ENCODE measurements at places on chromosomes 1 and 21. TPM values are rescaled to one million over a fixed set of nuclear protein-coding genes. Genes with fewer than 3 reads are reported as not detected.

DNA sequence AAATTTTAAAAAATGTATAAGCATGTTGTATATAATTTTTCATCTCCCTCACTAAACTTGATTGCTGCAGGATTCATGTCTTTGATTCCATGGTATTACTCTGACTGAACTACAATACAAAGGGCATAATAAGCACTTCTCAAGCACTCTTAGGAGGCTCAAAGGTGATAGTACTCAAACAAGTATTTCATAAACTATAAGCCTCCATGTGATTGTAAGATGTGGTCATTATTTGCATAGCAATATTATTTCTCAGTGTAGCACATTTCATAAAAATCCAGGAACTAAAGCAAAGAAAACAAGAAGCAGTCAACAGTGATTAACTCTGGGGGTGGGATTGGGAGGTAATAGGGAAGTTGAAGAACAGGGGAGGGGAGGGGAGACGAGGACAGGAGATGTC lies 106.2 kb upstream of the DPT start:
- no peaks in the 10 kb centered on the region for H3K27me3 ChIP-seq
- H3K4me3 ChIP-seq = no peak overlapping the region
- no peak for DNase-seq
- H3K36me3 ChIP-seq = no peaks in the 10 kb centered on the region

GRCh38 chr1:186984959-186985358 lies 156.2 kb downstream of the PLA2G4A start:
- H3K36me3 ChIP-seq = peaks cover under 1% of the 10 kb centered on the region
- H3K4me1 ChIP-seq = peaks cover 19% of the 10 kb centered on the region
- peak; percentile 17 for DNase-seq
- H3K27me3 ChIP-seq = no peaks in the 10 kb centered on the region

DNA sequence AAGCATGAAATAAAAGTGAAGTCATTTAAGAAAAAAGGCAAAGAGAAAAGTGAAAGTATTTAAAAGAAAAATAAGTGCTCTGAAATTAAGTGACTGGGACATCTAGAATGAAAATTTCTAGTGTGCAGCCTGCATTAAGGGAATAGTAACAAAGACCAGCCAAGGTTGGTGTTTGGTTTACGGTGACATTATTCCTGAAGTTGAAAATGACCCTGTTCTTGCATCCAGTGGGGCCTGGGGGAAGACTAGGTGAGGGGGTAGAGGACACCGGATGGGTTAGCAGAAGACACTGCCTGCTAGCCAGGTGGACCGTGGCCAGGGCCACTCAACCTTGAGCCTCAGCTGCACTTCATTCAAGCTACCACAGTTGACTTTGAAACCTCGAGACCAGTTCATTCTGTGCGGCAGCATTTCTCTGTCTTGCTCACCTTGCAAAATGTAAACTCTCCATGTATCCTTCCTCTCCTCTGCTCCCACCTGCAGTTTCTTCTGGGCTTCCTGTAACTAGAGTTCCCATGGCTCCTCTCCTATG lies 14.3 kb upstream of the KCNK1 start:
- H3K36me3 ChIP-seq = no peaks in the 10 kb centered on the region
- DNase-seq = no peak
- no peaks in the 10 kb centered on the region for H3K4me1 ChIP-seq
- no peak overlapping the region for H3K4me3 ChIP-seq
- H3K27me3 ChIP-seq = no peaks in the 10 kb centered on the region

The NUP210L gene
- not detected for total RNA-seq

The MXRA8 gene
- 0.82 TPM for total RNA-seq

DNA sequence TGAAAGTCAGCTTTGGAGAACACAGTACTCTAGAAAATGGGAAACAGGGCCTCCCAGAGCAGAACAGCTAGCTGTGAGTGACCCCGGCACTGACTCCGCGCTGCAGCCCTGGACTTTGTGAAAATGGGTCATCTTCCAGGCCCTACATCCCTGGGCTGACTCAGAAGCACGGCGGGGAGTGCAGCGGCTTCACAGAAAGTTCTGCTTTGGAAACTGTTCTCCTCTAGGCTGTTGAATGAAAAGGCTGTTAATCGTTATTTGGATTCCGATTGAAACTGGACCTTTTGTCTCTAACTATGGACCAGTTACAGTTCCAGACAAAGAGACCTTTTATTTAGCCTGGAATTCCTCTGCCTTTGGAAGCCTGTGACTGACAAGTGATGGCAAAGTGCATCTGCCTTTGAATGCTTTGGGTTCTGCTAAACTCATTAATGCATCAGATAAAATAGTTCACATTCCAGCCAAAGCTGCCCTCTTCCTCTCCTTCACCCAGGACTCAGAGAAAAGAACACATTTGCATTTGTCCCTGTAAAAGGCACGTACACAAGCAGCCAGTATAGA lies 144.9 kb upstream of the HOOK1 start:
- H3K4me1 ChIP-seq = peaks cover 14% of the 10 kb centered on the region
- H3K27ac ChIP-seq = no peak overlapping the region
- no peak for DNase-seq
- H3K36me3 ChIP-seq = no peaks in the 10 kb centered on the region
- no peak overlapping the region for H3K4me3 ChIP-seq
- no peaks in the 10 kb centered on the region for H3K27me3 ChIP-seq

DNA sequence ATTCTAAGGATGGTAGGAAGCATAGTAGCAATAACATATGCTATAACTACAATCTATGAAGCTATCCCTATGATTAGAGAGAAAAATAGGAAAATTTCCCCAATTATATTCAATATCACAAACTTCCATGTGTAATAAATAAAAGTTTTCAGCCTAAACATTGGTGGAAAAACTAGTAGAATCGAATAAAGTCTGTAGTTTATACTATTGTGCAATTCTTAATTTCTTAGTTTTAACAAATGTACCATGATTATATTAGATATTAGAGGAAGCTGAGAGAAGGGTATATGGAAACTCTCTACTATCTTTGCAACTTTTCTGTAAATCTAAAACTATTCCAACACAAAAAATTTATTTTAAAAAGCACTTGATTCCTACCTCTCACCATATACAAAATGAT lies 13.8 kb upstream of the GFI1 start:
- H3K27me3 ChIP-seq = no peaks in the 10 kb centered on the region
- no peak for DNase-seq
- H3K4me1 ChIP-seq = no peaks in the 10 kb centered on the region
- no peaks in the 10 kb centered on the region for H3K36me3 ChIP-seq
- no peak overlapping the region for H3K4me3 ChIP-seq

The SERTAD4 gene
- 11.9 TPM for total RNA-seq

The KLF17 gene
- not detected for total RNA-seq

DNA sequence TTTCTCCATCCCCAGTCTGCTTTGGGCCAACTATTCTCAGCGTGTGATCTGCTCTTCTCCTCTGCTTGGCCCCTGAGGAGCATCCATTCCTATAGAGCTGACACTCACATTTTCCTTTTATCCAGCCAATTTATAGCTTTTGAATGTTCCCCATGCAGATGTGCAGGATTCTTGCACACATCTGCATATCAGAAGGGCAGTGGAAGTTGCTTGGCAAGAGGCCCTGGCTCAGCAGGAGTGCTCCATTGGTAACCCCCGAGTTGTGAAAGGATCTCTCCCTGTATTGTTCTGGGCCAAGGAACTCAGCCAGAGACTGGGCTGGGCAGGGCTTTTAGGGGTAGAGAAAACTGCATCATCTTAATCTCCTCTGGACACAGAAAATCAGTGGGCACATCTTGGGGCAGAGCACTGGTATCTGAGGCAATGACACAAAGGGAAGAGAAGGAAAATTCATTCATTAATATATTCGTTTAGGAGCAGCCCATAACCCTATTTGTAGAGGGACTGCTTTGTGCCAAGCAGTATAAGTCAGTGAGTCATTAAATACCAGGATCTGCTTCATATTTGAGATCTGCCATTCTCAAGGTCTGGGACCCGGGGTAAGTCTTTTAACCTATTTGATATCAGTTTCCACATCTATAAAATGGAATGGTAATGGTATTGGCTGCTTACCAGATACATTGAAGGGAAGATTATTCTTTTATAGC lies 31.0 kb upstream of the BEND5 start:
- DNase-seq = no peak
- no peak overlapping the region for H3K4me3 ChIP-seq
- H3K36me3 ChIP-seq = no peaks in the 10 kb centered on the region

GRCh38 chr1:183178545-183178944 lies 7.5 kb upstream of the LAMC2 start:
- peaks cover 22% of the 10 kb centered on the region for H3K4me1 ChIP-seq
- H3K27ac ChIP-seq = no peak overlapping the region
- no peak for DNase-seq
- H3K4me3 ChIP-seq = no peak overlapping the region

DNA sequence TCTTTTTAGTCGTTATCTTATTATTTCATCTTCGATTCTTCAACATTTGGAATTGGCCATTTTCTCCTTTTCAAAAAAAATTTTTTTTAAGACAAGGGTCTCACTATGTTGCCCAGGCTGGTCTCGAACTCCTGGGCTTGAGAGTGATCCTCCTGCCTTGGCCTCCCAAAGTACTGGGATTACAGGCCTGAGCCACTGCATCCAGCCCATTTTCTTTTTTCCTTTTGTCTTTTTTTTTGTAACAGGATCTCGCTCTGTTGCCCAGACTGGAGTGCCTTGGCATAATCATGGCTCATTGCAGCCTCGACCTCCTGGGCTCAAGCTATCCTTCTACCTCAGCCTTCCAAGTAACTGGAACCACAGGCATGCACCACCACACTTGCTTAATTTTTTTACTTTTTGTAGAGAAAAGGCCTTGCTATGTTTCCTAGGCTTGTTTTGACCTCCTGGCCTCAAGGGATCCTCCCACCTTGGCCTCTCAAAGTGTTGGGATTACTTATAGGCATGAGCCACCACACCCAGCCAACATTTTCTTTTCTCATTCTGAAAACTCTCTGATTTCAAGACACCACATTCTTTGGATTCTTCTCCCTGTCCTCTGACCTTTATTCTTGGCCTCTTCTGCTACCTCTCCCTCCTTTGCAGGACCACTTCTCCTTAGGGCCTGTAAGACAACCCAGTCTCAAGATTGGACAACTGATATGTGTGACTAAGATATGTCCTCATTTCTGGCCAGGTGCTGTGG lies 6.0 kb upstream of the MAP1LC3C start:
- no peaks in the 10 kb centered on the region for H3K27me3 ChIP-seq
- H3K36me3 ChIP-seq = no peaks in the 10 kb centered on the region
- H3K4me3 ChIP-seq = no peak overlapping the region
- H3K27ac ChIP-seq = no peak overlapping the region
- no peaks in the 10 kb centered on the region for H3K4me1 ChIP-seq

- no peak overlapping the region for H3K4me3 ChIP-seq
- DNase-seq = no peak
- H3K36me3 ChIP-seq = no peaks in the 10 kb centered on the region
- H3K27me3 ChIP-seq = no peaks in the 10 kb centered on the region
Measured at GRCh38 chr1:44592208-44593145, 81.8 kb downstream of the TMEM53 start.

The AADACL4 gene
- total RNA-seq = not detected

The SLC5A9 gene
- not detected for total RNA-seq

DNA sequence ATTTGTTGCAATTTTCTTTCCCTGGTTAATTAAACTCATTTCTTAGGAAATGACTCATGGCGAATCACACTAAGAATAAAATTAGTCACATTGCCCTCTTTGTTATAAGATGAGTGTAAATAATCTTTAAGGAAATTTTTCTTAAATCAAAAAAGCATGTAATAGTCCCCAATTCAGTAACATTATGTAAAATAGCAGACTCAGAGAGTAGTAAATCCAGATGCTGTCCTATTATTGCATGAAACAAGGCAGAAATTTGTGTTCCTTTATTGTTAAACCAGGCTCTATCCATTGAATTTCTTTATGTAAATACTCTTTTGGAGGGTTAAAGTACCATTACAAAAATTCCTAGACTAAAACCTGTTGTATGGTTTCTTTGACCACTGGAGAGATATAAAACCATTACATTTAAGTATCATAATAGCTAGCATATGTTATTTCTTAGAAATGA lies 154.5 kb upstream of the C1orf87 start:
- peak overlapping the region; percentile 29 for H3K27ac ChIP-seq
- H3K4me1 ChIP-seq = peaks cover 14% of the 10 kb centered on the region
- peak; percentile 67 for DNase-seq

- no peaks in the 10 kb centered on the region for H3K36me3 ChIP-seq
- no peak for DNase-seq
- H3K4me1 ChIP-seq = peaks cover 28% of the 10 kb centered on the region
- H3K27ac ChIP-seq = no peak overlapping the region
Measured at GRCh38 chr21:26171258-26172100, 909 bp upstream of the APP start.

The LINGO4 gene
- not detected for total RNA-seq

The CELA2A gene
- total RNA-seq = not detected

- no peak overlapping the region for H3K27ac ChIP-seq
- DNase-seq = no peak
- no peak overlapping the region for H3K4me3 ChIP-seq
- H3K36me3 ChIP-seq = no peaks in the 10 kb centered on the region
Measured at GRCh38 chr1:114832057-114832456, 22.6 kb upstream of the SYCP1 start.

DNA sequence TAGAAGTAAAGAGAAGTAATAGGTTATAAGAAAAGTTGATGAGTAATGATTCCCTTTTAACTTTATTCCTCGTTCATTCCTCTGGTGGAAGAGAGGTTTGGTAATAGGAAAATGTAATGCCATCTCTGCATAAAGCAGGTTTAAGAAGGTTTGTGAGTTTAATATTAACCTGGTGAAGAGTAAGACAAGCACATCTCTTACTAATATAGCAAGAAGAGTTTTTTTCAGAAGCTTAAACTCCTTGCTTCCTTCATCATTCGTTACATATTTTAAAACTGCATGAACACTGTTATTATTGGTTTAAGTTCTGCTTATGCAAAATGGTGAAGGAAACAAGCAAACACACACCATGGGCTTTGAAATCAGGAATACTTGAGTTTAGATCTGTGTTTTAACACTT lies 9.2 kb upstream of the PLA2G4A start:
- no peak overlapping the region for H3K4me3 ChIP-seq
- H3K4me1 ChIP-seq = no peaks in the 10 kb centered on the region
- H3K36me3 ChIP-seq = no peaks in the 10 kb centered on the region
- DNase-seq = no peak
- no peaks in the 10 kb centered on the region for H3K27me3 ChIP-seq

The MTARC1 gene
- 3.5 TPM for total RNA-seq

The LMOD1 gene
- total RNA-seq = 0.12 TPM

DNA sequence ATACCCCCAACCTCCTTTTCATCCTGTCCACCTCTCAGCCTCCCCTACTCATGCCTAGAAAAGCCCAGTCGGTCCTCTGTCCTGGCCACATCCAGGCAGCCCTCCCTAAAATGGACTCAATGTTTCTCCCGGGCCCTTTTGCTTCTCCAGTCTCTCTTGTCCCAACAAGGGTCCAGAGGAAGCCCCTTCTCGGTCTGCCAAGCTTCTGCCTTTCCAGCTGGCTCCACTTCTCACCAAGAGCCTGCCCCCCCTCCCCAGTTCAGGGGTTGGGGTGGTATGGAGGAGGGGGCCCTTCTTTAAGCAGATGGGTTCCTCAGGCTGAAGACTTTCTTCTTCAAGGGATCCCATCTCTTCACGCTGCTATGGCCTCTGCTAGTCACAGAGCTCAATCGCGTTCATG lies 23.9 kb downstream of the RAB7B start:
- H3K4me1 ChIP-seq = peaks cover 9% of the 10 kb centered on the region
- H3K36me3 ChIP-seq = no peaks in the 10 kb centered on the region
- DNase-seq = no peak
- H3K27ac ChIP-seq = no peak overlapping the region
- H3K27me3 ChIP-seq = no peaks in the 10 kb centered on the region
- H3K4me3 ChIP-seq = no peak overlapping the region
